ENCODE measurements at places on chromosomes 12 and 14.

- no peak for DNase-seq
Observed at GRCh38 chr12:38144601-38145436, 171.8 kb upstream of the ALG10B start.

GRCh38 chr14:77102154-77102553, 4.1 kb downstream of the CIPC start:
- DNase-seq = no peak

DNA sequence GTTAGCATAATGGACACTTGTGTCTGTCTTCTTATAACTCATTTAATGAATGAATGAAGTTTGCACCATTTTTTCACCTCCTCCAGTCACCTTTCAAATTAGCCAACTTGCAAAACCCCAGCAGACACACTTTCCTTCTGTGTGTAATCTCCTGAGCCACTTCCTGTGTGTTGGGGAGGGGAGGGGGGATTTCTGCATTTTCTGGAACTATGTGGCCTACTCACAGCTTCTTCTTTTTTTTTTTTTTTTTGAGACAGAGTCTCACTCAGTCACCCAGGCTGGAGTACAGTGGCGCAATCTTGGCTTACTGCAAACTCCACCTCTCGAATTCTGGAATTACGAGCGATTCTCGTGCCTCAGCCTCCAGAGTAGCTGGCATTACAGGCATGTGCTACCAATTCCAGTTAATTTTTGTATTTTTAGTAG, 4.1 kb upstream of the SERPINA1 start:
- DNase-seq = no peak

DNA sequence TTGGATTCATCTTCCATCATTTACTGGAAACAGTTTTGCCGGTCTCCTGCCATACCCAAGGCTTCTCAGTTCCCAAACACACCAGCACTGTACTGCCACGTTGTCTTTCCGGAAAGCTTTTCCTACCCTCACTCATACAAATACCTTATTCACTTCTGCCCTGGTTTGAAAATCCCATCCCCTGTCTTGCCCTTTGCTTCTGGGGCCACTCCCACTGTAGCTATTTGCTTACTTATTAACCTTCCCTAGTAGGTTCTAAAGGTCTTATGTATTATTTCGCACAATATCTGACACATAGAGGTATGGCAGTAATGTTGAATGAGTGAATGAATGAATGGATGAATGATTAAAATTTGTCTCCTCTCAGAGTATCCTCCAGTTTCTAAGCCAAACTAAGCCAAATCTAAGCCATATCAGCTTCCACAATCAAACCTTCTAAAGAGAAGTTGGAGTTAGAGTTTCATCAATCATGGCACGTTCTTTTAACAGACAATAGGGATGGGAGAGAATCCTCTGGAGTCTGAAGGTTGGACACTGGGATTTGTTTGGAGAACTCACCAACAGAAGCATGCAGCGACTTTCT, 18.6 kb downstream of the TSPAN8 start:
- DNase-seq = no peak

- DNase-seq = no peak
Observed at GRCh38 chr14:100137173-100137572, 22.3 kb downstream of the DEGS2 start.

GRCh38 chr14:91834571-91834970, 32.8 kb downstream of the TC2N start:
- DNase-seq = no peak

GRCh38 chr14:24060443-24060842, 8.6 kb downstream of the CARMIL3 start:
- DNase-seq = no peak

GRCh38 chr12:42104087-42104486, 40.6 kb downstream of the GXYLT1 start:
- DNase-seq = no peak

DNA sequence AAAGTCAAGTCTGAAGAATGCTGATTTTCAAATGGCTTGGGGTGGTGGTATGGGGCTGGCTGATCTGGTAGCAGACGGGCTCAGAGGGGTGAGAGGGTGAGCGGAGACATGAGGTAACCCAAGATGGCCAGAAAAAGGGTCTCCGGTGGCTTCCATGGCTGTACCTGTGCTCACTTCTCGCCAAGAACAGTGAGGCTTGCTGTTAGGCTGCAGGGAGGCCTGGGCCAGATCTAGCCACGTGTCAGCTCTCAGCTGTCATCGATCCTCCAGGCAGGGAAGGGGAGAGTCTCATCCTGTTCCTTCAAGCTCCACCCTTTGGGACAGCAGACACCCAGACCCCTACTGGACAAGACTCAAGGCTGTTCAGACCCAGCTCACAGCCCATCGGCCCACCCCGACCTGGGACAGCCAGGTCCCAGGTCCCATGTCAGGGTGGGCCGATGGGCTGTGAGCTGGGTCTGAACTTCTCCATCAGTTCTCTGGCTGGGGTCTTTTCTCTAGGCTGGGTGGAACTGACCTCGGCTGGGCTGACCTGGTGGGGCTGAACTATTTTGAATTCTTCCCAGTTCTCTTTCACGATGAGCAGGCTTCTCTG, 9.0 kb downstream of the LRTM2 start:
- DNase-seq = no peak
